ENCODE measurements at places on chromosomes 2 and 18.
A peak's percentile ranks its signal among the peaks of the same experiment; 100 is the strongest.

GRCh38 chr18:64852281-64852680 is 703.4 kb upstream of the LINC00305 start:
- no peak for DNase-seq

GRCh38 chr18:723541-724080 is 11.2 kb upstream of the ENOSF1 start:
- no peak for DNase-seq

- DNase-seq = no peak
These were observed 145.3 kb upstream of the ALKAL2 start for GRCh38 chr2:433216-433615.

GRCh38 chr2:217632043-217632442 is 370.8 kb downstream of the TNS1 start:
- DNase-seq = no peak

DNA sequence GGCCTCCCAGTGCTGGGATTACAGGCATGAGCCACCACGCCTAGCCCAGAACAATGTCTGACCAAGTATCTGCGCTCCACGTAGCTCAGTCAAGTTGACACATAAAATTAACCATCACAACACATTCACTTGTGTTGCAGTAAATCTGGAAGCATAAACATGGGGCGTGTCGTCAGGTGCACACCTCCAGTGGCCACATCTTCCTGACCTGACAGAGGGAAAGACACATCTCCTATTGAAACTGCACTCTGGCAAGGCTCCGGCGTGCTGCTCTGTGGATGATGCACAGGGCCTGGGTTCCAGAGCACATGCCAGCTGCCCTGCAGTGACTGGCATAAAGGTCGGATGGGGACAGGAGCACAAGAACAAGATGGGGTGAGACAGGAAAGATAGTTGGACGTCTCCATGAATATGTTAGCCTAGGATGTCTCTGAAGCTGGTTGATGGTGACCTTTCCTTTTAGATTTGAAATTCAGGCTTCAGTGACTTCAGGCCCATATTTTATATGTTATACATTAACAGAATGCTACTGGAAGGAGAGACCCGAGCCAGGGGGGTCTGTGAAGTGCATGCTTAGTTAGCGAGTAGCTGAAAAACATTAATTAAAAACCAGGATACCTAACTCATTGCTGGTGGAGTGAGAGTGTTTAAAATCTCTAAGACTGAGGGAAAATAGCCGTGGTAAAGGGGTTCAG is 10.9 kb downstream of the IMPA2 start:
- DNase-seq = no peak

GRCh38 chr2:10761591-10761990 is 40.2 kb downstream of the ATP6V1C2 start:
- DNase-seq = no peak

DNA sequence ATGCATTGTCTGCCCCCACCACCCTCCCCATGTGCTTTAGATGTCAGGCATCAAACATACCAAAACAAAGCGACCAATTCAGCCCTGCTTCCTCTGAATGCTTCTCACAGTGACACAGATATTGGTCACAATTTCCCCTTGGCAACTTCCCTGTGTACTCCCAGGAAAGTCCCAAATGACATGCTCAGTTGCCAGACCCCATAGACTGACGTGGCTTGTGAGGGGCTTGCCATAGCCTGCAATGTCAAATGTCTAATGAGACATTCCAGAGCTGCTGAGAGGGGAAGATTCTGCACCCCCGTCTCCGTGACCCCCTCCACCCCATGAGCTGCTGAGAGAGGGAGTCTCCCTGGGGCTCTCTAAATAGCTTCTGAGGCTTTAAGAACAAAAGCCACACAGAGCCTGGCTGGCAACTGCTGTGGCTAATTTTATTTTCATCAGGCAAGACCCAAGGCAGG is 47.3 kb downstream of the RFTN2 start:
- no peak for DNase-seq

DNA sequence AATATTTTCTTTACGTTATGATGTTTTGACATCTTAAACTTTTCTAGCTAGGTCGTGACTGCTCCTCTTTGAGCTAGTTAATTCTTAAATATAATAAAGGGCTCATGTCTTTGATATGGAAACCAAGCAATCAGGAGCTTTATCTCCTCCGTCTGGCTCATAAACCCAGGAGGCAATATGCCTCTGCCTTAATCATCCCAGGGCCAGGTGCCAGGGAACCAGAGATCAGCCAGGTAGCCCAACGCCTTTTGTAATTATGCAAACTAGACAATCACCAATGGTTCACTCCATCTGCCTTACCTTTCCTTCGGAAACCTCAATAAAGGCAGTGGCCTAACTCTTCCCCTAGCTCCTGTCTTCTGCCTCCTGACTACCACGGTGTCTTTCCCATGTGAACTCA is 213.7 kb downstream of the KCNJ3 start:
- no peak for DNase-seq

DNA sequence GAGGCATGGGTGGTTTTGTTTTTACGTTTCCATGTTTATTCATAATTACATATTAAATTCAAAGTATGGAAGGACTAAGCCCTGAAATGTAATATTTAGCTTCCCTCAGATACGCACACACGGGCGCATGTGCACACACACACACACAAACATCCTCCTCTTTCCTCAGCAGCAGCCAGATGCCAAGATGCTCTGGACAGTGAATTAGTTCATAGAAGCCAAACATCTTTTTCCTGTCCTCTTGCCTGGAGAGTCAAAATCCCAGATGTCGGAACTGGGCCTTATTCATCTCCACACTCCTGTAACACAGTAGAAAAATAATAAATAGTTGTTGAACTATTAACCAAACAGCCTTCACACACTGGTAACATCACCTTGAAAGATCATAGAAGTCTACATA is 273.1 kb downstream of the SP3 start:
- no peak for DNase-seq

GRCh38 chr18:78789850-78790249 is 189.8 kb upstream of the SALL3 start:
- DNase-seq = no peak

- peak; percentile 61 for DNase-seq
These were observed 192.0 kb downstream of the MTX2 start for GRCh38 chr2:176461098-176461808.

DNA sequence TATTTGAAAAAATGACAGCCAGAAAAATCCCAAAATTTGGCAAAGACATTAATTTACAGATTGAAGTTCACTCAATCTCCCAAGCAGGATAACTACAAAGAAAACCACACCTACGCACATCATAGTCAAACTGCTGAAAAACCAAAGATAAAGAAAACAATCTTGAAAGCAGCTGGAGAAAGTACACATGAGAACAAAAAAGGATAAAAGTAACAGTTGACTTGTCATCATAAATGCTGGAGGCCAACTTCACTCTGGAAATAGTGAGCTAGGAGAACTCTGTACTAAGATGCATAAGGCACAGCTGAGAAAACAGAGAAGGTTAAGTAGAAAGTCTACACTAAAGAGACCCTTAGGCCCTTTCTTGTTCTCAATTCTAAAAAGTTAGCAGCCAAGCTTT is 73.1 kb downstream of the TLK1 start:
- no peak for DNase-seq

- no peak for DNase-seq
These were observed 5.6 kb upstream of the SERPINB11 start for GRCh38 chr18:63697097-63697660.

GRCh38 chr2:24761866-24762265 is 31.3 kb downstream of the PTRHD1 start:
- no peak for DNase-seq

GRCh38 chr2:105375001-105375561 is 23.8 kb downstream of the FHL2 start:
- no peak for DNase-seq

DNA sequence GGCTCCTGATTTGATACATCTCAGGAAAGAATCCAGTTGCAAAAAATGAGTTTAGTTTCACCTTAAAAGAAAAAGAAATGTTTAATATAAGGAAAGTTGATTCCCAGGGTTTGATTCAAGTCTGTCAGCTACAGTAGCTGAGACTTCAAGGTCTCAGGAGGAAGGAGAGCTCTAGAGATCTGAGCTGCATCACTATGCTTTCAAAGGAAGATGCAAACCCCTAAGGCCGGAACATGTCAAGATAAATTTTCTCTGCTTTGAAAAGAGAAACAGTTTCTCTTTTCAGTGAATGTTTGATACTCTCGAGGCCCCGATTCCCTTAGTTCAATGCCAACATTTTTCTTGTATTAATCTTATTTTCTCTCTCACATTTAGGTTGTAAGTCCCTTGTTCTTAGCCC is 128.6 kb downstream of the RGPD3 start:
- DNase-seq = no peak
